Aorta (tissue), 5 donors: ENCODE measurements at places on chromosomes 5 and 9.

GRCh38 chr5:59222687-59223511 is 640.0 kb downstream of the RAB3C start:
- no peak for DNase-seq

DNA sequence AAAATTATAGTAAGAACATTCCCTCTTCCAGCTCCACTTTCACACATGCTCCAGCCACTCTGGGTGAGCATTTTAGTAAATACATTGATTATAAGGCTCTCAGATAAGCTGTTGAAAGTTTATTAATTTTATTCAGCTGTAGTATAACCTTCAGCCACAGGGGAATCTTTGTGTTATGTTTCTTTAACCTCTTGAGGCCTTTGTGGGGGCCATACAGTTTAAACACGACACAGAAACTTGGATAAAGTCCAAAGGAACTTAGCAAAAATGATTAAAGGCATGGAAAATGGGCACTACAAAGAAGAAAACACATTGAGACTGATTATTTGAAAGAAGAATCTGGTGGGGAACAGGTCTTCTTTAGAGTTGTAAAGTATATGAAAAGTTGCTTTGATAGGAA is 70.2 kb downstream of the AOPEP start:
- no peak for DNase-seq

- no peak for DNase-seq
Measured at GRCh38 chr9:131886826-131887225, 146.9 kb upstream of the RAPGEF1 start.

DNA sequence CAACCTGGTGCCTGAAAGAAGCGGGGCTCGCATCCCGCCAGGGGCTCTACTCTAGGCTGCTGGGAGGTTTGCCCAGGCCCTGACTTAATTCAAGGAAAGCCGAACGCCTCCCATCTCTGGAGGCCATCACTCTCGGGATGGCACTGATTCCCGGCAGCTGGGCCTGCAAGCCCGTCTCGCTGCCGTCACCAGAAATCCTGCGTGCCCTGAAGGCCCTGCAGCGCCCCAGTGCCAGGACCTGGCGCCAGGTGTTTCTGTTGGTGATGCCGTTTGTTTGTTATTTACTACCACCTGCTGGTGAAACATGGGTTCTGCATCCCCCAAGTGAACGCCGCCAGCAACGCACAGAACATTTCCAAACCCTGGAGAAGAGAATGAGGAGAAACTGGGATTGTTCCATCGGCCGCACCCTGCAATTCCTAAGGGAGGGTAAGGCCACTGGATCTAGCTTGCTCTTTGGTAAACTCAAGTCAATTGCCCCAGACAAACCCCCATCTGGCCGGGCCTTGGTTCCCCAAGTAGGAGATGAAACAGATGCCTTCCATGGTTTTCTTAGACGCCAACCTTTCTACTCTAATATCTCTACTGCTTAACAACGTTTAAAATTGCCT is 77.9 kb downstream of the AK8 start:
- DNase-seq, result peak; percentile 83

DNA sequence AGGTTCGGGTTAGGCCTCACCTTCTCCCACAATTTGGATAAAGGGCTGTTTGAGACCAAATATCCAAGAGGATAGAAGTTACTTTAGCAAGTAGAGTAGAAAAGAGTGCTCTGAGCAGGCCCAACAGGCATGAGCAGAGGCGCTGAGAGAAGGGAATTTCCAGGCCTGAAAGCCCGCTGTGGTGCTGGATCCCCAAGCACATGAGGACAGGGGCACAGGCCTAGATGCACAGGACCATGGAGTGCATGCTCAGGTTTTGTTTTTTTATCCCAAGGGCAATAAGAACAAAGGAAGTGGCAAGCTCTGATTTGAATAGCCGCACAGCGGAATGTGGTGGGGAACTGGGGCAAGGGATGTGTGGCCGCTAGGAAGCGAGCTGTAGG is 33.3 kb downstream of the OSMR start:
- DNase-seq, result no peak

- no peak for DNase-seq
Measured at GRCh38 chr5:20555034-20555433, 567.0 kb upstream of the CDH18 start.

GRCh38 chr5:173693670-173694069 is 77.2 kb upstream of the BOD1 start:
- no peak for DNase-seq

DNA sequence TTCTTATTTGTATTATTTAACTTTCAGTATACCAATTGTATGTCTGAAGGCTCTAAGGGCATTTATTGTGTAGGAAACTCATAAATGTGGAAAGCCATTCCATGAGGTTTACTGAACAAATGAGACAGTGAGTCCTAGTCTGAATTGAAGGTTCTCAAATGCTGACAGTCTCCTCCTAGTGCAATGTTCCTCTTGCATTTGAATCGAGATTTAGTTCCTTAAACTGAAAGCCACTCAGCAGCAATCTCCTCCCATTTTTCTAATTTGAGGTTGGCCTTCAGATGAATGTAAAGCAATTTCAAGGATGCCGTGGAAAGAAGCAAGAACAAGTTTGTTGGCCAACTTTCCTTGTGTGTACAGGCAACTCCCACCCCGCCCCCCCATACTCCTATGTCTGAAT is 493.2 kb upstream of the KLF4 start:
- no peak for DNase-seq

DNA sequence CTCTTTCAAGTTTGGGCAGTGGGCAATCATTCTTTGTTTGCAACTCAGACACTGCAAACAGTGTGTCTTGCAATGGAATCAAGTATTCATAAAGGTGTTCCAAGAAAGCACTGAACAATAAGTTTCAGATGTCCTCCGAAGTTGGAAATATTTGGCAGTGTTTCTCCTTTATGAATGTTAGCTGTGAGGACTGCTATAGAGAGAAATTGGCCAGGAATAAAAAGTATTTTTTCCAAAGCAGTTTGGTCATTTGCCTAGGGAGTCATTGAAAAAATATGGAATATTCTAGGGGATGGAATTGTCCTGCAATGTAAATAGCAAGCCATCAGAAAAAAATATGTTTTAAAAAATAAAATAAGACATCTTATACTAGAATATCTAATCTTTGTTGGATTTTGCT is 688.6 kb upstream of the SEMA6A start:
- DNase-seq, result no peak

DNA sequence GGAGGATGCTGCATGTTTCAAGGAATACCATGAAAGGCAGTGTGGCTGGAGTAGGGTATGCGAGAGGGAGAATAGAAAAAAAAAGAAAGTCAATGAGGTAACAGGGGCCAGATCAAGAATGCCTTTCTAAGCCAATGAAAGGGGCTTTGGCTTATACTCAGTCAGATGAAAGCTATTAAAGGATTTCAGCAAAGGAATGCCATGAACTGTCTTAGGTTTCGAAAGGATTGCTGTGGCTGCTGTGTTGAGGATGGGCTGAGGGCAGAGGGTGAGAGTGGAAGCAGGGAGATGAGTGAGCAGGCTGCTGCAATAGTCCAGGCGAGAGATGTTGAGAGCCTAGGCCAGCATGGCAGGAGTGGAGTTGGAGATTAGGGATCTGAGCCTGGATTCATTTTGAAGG is 135.4 kb upstream of the CKMT2 start:
- no peak for DNase-seq

GRCh38 chr9:69943148-69943806 is 100.4 kb upstream of the MAMDC2 start:
- DNase-seq, result no peak

DNA sequence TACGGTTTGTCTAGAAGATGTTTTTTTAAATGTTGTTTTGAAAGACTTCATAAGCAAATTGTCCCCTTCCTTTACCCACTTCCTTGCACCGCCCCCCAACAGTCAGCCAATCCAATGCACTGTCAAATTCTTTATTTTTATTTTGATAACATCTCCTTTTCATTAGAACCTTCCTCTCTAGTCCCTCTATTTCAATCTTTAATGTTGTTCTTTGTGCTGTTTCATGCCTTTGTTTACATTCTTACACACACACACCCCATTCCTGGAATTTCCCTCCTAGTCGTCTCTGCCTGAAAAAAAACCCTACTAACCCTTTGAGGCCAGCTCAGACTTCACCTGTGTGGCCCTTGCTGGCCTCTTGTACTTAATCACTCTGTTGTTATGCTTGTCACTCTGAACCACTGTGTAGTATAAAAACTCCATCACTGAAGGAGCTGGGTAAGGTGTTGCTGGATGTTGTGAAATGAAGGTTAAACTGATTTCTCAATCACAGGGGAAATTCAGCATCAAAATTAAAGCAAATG is 133.4 kb downstream of the UGCG start:
- DNase-seq, result no peak

- peak; percentile 70 for DNase-seq
Measured at GRCh38 chr5:443239-444151, 519 bp downstream of the EXOC3 start.

GRCh38 chr9:131273146-131273855 is 3.0 kb downstream of the FAM78A start:
- DNase-seq, result no peak

DNA sequence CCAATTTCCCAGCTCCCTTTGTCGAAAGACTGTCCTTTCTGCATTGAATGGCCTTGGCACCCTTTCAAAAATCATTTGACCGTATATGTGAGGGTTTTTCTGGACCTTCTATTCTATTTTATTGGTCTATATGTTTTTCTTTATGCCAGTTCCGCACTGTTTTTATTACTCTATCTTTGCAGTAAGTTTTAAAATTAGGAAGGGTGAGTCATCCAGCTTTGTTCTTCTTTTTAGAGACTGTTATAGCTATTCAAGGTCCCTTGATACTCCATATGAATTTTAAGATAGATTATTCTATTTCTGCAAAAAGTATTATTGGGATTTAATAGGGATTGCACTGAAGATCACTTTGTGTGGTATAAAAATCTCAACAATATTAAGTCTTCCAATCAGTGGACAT is 44.2 kb upstream of the STARD4 start:
- DNase-seq, result no peak

DNA sequence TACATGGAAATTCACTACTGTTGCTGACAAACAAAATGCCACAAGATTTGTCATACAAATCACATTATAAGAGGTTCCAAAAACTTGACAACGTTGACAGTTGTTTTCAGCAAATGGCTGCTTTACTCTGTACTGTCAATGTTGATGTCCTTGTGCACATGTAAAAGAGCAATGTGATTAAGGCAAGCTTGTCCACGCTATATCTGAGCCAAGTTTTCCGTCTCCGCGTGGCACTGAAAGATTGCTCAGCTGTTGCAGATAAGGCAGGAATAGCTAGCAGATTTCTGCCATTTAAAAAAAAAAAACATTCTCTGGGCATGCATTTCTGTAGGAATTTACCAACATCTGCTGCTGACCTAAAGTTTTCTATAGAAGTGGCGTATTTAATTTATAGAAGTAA is 46.4 kb upstream of the MEF2C start:
- DNase-seq, result no peak

DNA sequence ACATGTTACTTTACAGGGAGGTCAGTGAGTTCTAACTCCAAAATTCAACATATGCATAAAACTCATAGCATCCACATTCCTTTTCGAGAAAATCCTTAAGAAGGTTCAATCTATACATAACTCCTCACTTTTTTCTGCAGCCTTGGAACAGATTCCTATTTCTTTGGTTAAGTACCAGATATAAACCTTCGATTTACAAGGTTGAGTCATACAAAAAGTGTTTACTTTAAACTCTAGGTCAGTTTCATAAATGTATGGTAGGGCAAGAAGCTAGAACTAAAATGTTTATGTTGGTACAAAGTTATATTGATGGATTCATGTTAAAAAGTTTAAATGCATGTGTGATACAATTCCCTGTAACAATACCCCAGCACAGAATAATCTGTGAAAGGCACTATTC is 19.4 kb downstream of the CDKN2AIPNL start:
- DNase-seq, result no peak

DNA sequence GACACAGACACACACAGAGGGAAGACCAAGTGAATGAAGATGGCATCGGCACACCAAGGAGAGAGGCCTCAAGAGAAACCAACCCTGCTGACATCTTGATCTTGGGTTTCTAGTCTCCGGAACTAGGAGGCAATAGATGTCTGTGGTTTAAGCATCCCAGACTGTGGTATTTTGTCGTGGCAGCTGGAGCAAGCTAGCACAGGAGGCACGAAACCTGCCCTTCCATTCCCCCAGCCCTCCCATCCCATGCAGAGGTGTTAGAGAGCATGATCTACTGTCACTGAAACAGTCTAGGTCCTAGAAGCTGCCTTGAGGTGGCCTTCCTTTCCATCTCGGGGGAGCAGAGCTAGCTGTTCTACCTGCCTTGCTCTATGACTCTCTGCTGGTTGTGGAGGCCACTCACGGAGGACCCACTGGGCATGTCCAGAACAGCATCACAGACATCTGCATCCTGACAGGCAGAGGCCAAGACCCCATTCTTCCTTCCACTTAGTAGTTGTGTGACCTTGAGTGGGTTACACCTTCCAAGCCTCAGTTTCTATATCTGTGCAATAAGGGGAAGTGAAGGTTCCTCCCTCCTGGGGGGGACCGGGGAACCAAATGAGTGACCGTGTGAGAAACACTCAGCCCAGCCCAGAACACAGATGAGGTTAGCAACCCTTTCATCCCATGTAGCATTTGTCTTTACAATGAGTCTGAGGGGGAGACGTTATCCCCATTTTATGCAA is 134.3 kb upstream of the BOD1 start:
- DNase-seq, result no peak

GRCh38 chr5:50711280-50711679 is 44.8 kb downstream of the PARP8 start:
- DNase-seq, result no peak

DNA sequence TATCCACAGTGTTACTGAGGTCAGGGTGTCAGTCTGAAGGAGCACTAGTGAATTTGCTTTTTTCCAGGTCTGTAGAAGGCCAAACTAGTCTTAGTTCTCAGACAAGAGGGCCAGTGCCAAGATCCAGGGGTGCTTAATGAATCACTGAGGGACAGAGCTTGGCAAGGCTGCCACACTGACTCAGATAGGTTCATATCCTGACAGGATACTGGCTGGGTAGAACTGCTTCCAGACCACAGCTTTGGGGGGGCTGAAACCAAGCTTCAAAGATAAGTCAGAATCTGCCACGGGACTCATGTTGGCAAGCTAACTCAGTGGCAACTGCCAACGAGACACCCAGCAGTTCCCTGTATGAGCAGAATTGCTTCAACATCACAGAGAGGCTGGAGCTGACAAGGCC is 1125.4 kb downstream of the EFNA5 start:
- DNase-seq, result no peak

DNA sequence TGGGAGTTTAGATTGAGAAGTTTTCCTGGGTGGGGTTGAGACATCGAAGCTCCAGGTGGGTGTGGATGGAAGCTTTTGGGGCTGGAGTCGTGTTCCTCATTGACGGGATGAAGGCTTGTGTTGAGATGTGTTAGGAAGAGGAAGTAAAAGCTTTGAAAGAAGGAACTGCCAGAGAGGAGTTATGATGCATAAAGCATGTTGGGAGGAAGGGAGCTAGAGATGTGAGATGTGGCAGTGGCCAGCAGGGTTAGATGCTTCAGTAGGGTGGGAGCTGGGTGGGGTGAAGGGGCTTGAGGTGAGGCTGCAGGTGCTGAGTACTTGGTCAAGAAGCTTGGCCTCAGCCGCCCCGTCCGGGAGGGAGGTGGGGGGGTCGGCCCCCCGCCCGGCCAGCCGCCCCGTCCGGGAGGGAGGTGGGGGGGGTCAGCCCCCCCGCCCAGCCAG is 56.7 kb downstream of the HSPA4 start:
- no peak for DNase-seq
